ENCODE measurements at places on chromosomes 4 and X.

- DNase-seq, result no peak
These were observed 17.5 kb downstream of the TRAPPC2 start for GRCh38 chrX:13716905-13717304.

DNA sequence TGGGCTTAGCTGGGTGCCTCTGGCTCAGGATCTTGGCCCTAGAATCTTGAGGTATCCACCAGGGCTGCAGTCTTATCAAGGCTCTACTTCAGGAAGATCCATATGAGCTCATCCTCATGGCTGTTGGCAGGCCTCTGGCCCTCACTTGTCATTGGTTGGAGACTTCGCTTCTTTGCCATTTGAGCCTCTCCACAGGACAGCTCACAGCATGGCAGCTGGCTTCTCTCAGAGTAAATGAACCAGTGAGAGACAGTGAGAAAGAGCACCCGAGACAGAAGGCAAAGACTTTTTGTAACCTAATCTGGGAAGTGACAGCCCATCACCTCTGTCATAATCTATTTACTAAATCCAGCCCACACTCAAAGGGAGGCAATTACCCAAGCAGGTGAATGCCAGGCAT, 236.8 kb downstream of the GPAT3 start:
- DNase-seq, result no peak

DNA sequence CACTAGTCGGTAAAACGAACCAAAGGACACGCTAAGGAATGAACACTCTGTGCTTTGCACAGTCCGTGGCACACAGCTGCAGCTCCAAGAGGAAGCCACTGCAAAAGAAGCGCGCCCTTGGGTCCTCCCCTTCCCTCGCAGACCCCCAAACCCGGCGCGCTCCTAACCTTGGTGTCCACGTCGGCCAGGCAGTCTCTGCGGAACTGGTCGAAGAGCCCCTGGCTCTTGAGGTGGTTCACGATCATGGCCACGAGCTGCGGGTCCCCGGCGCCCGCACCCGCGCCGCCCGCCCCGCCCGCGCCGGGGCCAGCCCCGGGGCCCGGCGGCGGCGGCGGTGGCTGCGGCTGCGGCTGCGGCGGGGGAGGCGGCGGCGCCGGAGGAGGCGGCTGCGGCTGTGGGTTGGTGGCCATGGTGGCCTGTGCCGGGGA, 333 bp downstream of the BOD1L1 start:
- peak; percentile 33 for DNase-seq

- DNase-seq, result no peak
These were observed 41.6 kb downstream of the NPNT start for GRCh38 chr4:105936901-105937300.

GRCh38 chr4:184538023-184538599, 63.8 kb upstream of the IRF2 start:
- peak; percentile 93 for DNase-seq

- no peak for DNase-seq
These were observed 96.5 kb downstream of the RNF150 start for GRCh38 chr4:141036786-141037185.

GRCh38 chrX:1444561-1445500, 7.9 kb downstream of the ASMTL start:
- no peak for DNase-seq

- DNase-seq, result no peak
These were observed 88.5 kb downstream of the REELD1 start for GRCh38 chr4:146302822-146303221.

GRCh38 chr4:166277853-166278252, 404.8 kb downstream of the TLL1 start:
- DNase-seq, result no peak

DNA sequence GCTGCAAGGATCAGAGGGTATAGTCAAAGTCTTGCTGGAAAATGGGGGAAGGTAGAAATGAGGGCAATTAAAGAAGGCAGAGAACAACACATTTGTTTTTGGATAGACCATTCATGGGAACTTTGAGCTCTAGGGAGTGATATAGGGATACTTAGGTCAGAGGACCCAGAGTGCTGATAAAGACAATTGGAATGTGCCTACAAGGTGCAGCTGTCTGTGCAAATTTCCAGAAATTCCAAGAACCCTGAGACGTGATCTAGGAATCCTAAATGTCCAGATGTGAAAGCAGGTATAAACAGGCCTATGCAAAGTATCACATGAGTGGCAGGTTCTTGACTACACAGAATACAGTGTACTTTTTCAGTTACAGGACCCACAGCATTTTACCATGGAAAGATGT, 24.2 kb downstream of the FNIP2 start:
- no peak for DNase-seq

- no peak for DNase-seq
These were observed 130.1 kb downstream of the MGST2 start for GRCh38 chr4:139795527-139796314.

GRCh38 chrX:124507246-124507645, 160.9 kb downstream of the SH2D1A start:
- DNase-seq, result no peak

DNA sequence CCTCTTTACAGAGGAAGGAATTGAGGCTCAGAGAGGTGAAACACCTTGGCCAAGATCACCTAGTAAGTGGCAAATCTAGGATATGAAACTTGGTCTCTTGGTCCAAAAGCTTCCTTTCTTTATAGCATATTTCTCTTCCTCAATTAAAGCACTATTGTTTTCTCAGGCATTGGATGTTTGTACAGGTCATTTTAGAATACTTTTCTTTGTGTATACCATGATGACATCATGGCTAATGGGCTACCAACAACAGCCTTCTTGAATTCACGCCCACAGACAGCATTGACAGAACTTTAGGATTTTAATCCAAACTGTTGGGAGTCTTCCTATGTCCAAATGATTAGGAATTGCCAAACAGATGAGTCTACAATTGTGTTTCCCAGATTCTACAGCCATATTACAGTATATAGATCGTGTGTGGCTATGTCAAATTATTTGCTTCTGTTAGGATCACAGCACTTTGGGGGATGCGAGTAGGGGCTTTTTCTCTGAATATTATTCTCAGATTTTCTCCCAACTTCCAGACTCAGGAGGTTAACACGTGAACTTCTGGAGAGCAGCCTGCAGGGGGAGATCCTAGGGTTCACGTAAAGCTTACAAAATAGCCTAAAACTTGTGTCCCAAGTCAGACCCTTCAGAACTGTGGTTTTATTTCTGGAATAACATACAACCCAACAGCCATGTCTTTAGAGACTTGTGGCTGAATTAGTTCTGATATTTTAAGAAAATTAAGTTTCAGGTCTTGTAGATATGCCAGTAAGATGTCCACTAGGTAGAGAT, 191.8 kb downstream of the SHROOM3 start:
- no peak for DNase-seq

DNA sequence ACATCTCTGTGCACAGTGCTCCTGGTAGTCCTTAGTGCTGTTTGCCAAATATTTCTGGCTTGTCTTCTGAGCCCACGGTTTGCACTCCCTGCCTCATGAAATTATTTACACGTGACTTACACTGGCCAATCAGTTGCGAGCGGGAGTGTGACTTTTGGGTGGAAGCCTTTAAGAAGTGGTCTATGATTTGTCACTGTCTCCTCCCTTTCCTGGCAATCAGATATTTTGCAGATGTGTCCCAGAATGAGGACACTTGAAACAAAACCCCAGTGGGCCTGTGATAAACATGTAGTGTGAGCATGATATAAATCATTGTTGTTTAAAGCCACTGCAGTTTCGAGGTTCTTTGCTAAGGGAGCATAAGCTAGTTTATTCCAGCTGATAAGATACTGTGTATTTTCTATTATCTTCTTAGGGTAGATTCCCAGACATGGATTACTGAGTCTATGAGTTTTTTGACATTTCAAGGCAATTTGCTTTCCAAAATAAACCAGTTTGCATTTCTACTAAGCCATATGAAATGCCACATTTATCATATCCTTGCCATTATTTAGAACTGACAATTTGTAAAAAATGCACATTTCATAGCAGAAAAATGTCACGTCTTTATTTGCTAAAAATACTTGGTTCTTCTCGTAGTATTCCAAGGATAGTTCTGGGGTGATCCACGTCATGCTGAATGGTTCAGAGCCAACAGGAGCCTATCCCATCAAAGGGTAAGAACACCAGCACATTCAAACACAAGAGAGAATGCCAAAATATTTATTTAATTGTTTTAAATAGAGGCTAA, 12.0 kb downstream of the BST1 start:
- DNase-seq, result no peak

- DNase-seq, result no peak
These were observed 109.1 kb upstream of the HUWE1 start for GRCh38 chrX:53795576-53795975.

DNA sequence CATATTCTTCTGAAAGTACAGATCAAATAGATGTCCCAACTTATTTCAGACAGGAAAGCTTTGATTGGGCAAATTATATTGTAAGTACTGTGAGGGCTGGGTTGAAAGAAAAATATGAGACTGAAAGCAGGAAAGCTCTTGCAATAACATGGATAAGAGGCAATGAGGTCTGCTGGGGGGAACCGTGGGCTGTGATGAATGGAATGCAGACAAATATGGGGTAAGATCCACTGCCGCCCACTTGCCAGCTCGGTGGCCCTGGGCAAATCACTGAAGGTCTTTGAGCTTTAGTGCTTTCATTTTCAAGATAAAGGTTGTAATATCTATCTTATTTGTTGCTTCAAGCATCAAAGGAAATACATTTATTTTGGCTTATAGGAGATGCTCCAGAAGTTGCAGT, 51.0 kb downstream of the AGA start:
- no peak for DNase-seq

- DNase-seq, result no peak
These were observed 427.5 kb downstream of the RPA4 start for GRCh38 chrX:97311066-97311778.

DNA sequence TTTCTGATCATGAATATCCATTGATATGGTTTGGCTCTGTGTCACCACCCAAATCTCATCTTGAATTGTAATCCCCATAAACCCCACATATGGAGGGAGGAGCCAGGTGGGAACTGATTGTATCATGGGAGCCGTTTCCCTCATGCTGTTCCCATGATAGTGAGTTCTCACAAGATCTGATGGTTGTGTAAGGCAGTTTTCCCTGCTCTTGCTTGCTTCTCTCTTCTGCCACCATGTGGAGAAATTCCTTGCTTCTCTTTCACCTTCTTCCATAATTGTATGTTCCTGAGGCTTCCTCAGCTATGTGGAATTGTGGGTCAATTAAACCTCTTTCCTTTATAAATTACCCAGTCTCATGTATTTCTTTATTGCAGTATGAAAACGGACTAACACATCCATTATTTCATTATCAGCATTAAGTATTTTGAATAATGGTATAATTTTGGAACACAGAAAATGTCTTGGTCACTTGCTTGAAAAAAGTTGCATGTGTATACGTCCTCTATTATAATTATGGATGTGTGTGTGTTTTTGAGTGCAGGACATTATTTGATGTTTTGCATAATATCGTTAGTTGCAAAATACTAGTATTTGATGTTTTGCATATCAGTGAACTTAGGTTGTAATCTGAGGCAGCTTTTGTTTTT, 334.6 kb downstream of the PCDH10 start:
- no peak for DNase-seq

GRCh38 chr4:6262176-6262575, 7.5 kb upstream of the WFS1 start:
- no peak for DNase-seq

GRCh38 chrX:57741107-57741506, 61.0 kb upstream of the NLRP2B start:
- no peak for DNase-seq

GRCh38 chrX:126489116-126489695, 63.4 kb downstream of the DCAF12L1 start:
- no peak for DNase-seq

DNA sequence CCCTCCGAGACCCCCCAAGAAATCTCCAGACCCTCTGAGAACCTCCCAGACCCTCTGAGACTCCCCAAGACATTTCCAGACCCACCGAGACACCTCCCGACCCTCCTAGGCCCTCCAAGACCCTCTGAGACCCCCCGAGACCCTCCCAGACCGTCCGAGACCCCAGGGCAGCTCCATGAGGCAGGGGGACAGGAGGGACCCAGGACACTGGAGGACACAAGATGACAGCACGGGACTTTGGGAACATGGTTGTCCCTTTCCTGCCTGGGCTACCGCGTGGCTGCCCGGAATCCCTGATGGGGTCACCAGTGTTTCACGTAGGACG, 10.3 kb downstream of the CTBP1 start:
- no peak for DNase-seq

DNA sequence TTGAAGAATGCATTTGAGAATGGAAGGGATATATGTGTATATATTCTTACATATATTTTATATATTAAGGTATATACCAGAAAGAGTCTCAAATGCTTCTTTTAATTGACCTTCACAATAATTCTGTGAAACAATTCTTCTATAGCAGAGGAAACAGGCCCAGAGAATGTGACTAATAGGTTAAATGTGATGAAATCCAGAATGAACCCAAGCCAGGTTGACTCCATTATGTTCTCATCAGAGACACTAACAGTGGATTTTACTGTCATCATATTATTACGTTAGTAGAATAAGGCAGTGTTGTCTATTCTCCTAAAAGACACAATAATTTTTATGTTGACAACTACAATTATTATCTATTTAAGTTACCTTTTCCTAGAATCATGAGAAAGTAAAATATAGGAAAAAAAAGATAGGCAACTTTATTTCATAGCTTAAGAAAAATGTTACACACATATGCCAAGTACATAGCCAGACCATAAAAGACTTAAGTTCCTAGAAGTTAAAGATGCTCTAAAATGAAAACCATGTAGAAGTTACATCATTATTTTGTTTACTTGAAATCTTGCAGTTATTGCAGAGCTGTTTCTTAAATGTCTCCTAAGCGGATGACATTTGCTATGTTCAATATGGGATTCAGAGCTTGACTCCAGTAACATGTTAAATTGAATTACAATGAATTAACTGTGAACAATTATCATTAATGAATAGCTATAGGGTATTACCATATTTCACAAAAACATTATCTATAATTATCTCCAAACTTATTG, 56.2 kb upstream of the ANKRD50 start:
- DNase-seq, result no peak

- DNase-seq, result no peak
These were observed 249.9 kb upstream of the MAB21L2 start for GRCh38 chr4:150332086-150332485.

DNA sequence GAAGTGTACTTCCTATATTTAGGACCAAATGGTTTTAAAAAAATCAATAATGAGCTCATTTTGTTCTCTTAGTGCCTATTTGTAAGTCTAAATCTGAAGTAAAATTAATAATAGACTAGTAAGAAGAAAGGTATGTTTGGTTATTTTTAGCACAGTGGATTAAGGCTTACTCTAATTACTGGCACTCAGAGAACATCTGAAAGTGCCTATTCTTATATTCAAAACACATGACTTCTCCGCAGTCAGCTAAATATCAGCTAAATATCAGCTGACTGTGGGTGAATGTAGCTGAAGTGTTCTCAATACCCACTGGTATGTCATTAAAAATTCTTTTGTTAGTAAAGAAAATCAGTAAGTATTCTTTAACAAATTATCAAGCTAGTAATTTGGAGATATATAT, 6.0 kb downstream of the AP1S2 start:
- DNase-seq, result no peak

DNA sequence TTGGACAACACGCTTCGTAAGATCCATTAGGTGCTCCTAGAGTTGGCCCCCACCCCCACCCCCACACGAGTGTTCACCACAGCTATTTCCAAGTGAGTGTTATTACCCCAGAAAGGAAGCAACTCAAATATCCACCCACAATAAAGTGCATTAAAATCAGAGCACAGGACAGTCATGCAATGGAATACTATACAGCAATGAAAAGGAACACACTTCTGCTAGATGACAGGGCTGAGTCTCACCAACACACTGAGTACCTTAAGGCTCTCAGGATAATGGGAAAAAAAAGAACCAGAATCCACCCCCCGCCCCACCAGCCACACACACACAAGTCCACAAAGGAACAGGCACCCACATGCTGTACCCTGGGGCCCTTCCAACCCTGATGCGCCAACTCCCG, 21.0 kb downstream of the LRPAP1 start:
- no peak for DNase-seq
